Activated CD4-positive, alpha-beta memory T cell treated with anti-CD3 and anti-CD28 coated beads for 36 hours (primary cell): ENCODE measurements at places on chromosomes 1 and 21.

- peaks cover 7% of the 10 kb centered on the region for H3K27me3 ChIP-seq
- no peak for DNase-seq
- no peak within 1 kb of the TSS for H3K27ac ChIP-seq
- no peaks in the 10 kb centered on the region for H3K36me3 ChIP-seq
Observed at GRCh38 chr1:24142546-24143534, at the start of gene IL22RA1. Gene IL22RA1, minus strand, starts transcription at chr1:24143140. Its CDS starts 58 bp downstream, at chr1:24143082.

GRCh38 chr1:14910984-14911721 lies 242.4 kb upstream of the TMEM51 start:
- no peak overlapping the region for H3K27ac ChIP-seq
- no peak overlapping the region for H3K4me3 ChIP-seq
- no peak for DNase-seq
- H3K27me3 ChIP-seq, result peaks cover 2% of the 10 kb centered on the region
- no peaks in the 10 kb centered on the region for H3K36me3 ChIP-seq

DNA sequence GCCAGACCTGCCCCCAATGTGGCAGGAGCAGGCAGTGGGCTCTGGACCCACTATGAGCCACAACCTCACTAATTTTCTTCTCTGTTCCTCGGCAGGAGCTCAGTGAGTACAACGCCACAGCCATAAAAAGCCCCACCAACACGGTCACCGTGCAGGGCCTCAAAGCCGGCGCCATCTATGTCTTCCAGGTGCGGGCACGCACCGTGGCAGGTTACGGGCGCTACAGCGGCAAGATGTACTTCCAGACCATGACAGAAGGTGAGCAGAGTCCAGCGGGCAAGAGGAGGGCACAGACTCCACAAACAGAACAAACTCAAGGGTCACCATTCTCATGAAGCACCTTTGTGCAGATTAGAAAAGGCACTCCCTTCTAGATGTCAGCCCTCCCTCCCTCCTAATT lies 79.9 kb downstream of the LACTBL1 start:
- DNase-seq, result no peak
- no peak overlapping the region for H3K27ac ChIP-seq
- H3K4me1 ChIP-seq, result no peaks in the 10 kb centered on the region
- H3K36me3 ChIP-seq, result no peaks in the 10 kb centered on the region
- H3K27me3 ChIP-seq, result peaks cover 1% of the 10 kb centered on the region

- no peak for DNase-seq
- H3K27me3 ChIP-seq, result no peaks in the 10 kb centered on the region
- H3K4me1 ChIP-seq, result no peaks in the 10 kb centered on the region
- H3K27ac ChIP-seq, result no peak overlapping the region
- no peak overlapping the region for H3K4me3 ChIP-seq
Observed at GRCh38 chr1:98975113-98975512, 29.5 kb downstream of the PLPPR5 start.

- H3K36me3 ChIP-seq, result peaks cover 4% of the 10 kb centered on the region
- peaks cover 13% of the 10 kb centered on the region for H3K4me1 ChIP-seq
- DNase-seq, result no peak
- H3K27me3 ChIP-seq, result peaks cover 53% of the 10 kb centered on the region
Observed at GRCh38 chr1:143699115-143699514, 272.7 kb downstream of the FAM72C start.

- no peaks in the 10 kb centered on the region for H3K36me3 ChIP-seq
- peaks cover 10% of the 10 kb centered on the region for H3K4me1 ChIP-seq
- no peak overlapping the region for H3K27ac ChIP-seq
- H3K4me3 ChIP-seq, result no peak overlapping the region
Observed at GRCh38 chr21:36115138-36115730, 19.6 kb upstream of the CBR3 start.

- peaks cover 23% of the 10 kb centered on the region for H3K36me3 ChIP-seq
- H3K27ac ChIP-seq, result no peak overlapping the region
- H3K4me3 ChIP-seq, result no peak overlapping the region
- H3K4me1 ChIP-seq, result no peaks in the 10 kb centered on the region
- H3K27me3 ChIP-seq, result no peaks in the 10 kb centered on the region
Observed at GRCh38 chr1:97647776-97648175, 273.1 kb downstream of the DPYD start.

GRCh38 chr1:910881-911721 lies 12.6 kb upstream of the SAMD11 start:
- no peaks in the 10 kb centered on the region for H3K4me1 ChIP-seq
- H3K36me3 ChIP-seq, result peaks cover 1% of the 10 kb centered on the region
- H3K27me3 ChIP-seq, result peaks cover 37% of the 10 kb centered on the region
- peak; percentile 10 for DNase-seq
- no peak overlapping the region for H3K4me3 ChIP-seq
- no peak overlapping the region for H3K27ac ChIP-seq

GRCh38 chr1:117857418-117857817 lies 72.0 kb downstream of the GDAP2 start:
- H3K27ac ChIP-seq, result no peak overlapping the region
- no peaks in the 10 kb centered on the region for H3K27me3 ChIP-seq
- H3K4me1 ChIP-seq, result no peaks in the 10 kb centered on the region
- H3K4me3 ChIP-seq, result no peak overlapping the region
- H3K36me3 ChIP-seq, result peaks cover 5% of the 10 kb centered on the region
- no peak for DNase-seq

DNA sequence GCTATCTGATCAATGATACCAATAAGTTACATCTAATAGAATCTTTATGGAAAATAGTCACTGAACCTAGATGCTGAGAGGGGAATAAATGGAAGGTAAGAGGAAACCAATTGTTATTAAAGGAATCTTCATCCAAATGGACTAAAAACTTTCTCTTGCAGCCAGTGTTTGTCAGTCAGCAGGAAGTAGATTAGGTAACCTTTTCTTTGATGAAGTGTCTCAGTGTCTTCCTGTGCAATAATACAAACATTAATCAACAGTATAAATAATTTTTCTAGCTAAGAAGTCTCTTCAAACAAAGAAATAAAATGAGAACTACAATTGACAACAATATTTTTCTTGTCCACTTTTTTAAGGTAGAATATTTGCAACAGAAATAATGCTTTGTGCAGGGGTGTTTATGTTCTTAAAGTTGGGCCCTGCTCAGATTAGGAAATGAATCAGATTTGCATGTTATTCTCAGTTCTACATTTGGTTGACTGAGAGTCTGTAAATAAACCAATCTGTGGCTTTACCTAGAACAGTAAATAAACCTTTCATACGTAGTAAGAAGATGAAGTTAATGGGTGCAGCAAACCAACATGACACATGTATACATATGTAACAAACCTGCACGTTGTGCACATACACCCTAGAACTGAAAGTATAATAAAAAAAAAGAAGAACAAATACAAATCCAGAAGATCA lies 391.4 kb downstream of the MRPL39 start:
- no peaks in the 10 kb centered on the region for H3K27me3 ChIP-seq
- no peaks in the 10 kb centered on the region for H3K4me1 ChIP-seq
- DNase-seq, result no peak
- no peaks in the 10 kb centered on the region for H3K36me3 ChIP-seq
- H3K27ac ChIP-seq, result no peak overlapping the region

GRCh38 chr1:89260566-89261255 lies 11.9 kb downstream of the GBP5 start:
- no peaks in the 10 kb centered on the region for H3K27me3 ChIP-seq
- no peak overlapping the region for H3K4me3 ChIP-seq
- H3K36me3 ChIP-seq, result peaks cover 61% of the 10 kb centered on the region
- H3K4me1 ChIP-seq, result peaks cover 65% of the 10 kb centered on the region
- H3K27ac ChIP-seq, result peak overlapping the region; percentile 28
